Naive thymus-derived CD8-positive, alpha-beta T cell (primary cell): ENCODE measurements at places on chromosomes 4 and X.

- peak; percentile 81 for DNase-seq
Observed at GRCh38 chrX:153972368-153973126, at the start of gene TMEM187. Gene TMEM187, plus strand, starts transcription at chrX:153972754. Its CDS starts 9,309 bp downstream, at chrX:153982063.

DNA sequence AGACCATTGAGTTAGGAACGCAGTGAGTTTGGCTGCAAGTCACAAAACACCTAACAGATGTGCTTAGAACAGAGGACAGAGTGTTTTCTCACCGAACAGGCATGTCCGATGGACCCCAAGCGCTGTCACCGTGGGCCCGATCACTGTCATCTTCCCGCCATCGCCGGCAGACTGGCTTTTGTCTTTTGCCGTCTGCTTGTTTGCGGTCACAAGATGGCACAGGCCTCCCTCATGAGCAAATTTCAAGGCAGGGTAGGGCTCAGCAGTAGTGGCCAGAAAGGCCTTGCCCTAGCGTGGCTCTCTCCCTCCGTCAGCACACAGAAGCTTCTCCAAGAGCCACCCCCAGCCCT lies 21.4 kb upstream of the MRFAP1 start:
- no peak for DNase-seq

GRCh38 chr4:41160012-41160789 lies 54.1 kb downstream of the APBB2 start:
- DNase-seq, result no peak

DNA sequence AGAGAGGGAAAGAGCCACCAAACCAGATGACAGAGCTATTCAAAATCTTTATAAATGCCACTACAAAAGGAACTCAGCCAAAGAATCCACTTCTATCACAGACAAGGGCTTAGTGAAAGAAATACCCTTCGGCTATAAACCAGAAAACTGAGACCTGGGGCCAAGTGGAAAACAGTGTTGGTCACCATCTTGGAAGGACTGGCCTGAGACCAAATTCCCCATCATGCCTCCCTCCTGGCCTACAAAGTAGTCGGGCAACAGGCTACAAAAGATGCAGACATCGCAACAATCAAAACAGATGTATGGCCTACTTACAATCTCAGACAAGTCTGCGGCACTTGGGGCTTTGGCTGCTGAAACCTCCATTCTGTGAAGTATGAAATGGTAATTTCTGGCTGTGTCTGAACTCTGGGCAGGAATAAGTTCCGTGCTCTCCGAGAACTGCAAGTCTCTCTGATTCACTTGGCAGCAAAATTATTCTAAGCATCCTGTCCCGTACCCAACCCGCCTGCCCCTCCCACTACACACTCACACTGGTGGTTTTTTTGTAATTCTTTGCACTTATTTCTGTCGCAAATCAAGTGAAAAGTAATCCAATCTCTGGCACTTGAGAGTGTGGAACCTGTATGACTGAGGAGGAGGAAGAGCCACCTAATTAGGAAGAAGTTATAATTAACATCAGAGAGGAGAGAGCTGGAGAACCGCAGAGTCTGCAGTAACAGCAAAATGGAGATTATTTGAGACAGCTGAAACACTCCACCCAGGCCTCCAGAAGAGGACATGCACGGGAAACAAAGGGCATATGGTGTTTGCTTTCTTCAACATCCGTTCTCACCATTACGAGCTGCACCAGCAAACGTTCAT lies 87.8 kb downstream of the SH3KBP1 start:
- DNase-seq, result peak; percentile 37

DNA sequence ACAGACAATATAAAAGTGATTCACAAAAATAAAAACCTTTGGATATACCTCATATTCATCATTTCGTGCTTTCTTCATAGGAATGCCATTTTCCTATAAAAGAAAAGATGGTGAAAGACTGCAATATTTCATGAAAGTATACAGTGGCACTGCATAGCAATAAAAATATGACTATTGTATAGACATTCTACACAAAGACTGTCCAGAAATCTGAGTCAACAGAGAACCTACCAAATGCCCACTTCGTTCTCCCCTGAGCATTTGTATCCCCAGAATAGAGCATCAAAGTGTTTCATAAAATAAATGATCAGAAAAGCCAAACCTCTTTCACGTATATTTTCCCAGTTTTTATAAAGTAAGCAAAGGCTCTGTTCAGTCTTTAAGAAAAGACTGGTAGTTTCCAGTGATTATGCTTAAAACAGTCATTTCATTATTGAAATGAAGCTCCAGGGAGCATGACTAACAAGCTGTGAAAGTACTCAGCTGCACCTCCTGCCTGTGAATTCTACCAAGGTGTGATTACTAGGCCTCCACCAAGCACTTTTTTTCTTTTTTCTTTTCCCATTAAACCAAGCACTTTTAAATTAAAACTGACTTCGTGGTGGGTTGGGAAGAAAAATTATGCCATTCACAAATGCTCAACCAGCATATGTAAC lies 20.2 kb downstream of the PPA2 start:
- no peak for DNase-seq

DNA sequence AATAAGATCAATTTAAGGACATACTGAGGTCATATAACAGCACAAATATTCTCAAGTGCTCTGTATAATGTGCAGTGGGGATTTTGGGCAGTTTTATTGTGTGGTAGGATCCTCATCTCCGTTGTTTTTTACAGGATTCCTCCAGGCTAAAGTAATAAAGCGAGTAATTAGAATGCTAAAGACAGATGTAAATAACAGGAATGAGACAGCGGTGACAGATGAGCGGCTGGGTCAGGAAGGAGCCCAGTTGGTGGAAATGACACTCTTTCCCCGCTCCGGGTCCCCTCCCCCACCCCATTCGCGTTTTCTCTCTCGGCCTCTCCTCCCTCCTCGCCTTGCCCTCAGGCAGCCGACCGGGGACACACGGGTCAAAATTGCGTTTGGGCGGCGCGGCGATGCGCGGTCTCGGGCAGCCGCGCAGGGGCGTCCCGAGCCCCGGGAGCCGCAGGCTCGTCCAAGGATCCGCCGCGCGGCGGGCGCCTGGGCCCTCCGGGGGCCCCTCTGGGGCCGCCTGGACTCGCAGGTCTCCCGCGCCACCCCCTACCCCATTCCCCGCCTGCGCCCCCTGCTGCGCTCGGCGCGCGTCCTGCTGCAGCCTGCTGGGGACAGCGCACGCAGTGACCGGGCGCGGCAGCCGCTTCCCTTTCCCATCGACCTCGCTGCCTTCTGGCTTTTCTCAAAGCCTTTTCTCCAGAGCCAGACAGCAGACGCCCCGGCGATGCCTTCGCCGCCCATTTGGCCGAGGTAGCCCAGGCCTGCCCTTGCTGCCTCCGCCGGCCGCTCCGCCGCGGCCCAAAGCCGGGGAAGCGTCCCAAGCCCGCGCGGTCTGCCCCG lies 16.2 kb downstream of the POU4F2 start:
- no peak for DNase-seq

DNA sequence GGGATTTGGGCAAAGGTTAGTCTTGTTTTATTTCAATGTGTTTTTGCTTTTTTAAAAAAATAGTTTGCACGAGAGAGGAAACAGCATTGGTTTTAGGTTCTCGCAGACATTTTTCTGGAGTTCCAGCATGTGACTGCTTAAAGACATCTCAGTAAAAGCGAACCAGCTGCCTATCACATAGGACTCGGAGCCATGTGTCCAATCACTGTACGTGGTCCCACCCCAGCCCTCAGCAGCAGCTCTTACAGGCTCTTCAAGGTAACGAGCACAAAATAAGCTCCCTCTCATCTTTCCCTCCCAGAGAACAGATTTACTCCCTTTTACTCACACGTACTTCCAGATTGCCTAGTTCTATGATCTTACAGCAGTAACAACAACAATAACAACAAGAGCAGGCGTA lies 68.7 kb downstream of the MCF2 start:
- no peak for DNase-seq

- DNase-seq, result no peak
Observed at GRCh38 chrX:19911784-19912183, 24.4 kb upstream of the SH3KBP1 start.

DNA sequence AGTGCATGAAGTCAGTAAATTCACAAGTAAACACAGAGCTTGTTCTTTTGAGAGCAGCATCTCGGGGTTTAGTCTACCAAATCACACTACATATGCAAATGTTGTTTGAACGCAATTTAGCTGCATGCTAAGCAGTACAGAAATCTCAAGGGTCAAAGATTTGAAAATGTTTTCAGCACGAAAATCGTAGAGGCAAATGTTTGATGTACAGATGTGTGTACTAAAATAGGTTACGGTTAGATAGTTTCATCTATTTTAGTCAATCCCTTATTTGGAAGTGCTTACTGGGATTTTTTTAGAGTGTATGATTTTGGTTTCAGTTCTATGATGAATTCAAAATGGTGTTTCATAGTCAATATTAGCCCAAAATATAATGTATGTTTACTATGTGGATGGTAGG lies 1928.2 kb upstream of the TENM3 start:
- DNase-seq, result no peak

GRCh38 chr4:58163156-58163555 lies 1053.0 kb upstream of the IGFBP7 start:
- DNase-seq, result no peak

GRCh38 chrX:18354369-18355223 lies at the start of gene SCML2:
Gene SCML2, minus strand, starts transcription at chrX:18354688. Its CDS starts 20,617 bp downstream, at chrX:18334071.
- DNase-seq, result peak; percentile 29

- no peak for DNase-seq
Observed at GRCh38 chr4:101224358-101225218, 122.7 kb downstream of the PPP3CA start.
